ENCODE measurements at places on chromosomes 7 and 10.

GRCh38 chr10:2188371-2188770, 451.0 kb upstream of the ADARB2 start:
- DNase-seq: no peak

DNA sequence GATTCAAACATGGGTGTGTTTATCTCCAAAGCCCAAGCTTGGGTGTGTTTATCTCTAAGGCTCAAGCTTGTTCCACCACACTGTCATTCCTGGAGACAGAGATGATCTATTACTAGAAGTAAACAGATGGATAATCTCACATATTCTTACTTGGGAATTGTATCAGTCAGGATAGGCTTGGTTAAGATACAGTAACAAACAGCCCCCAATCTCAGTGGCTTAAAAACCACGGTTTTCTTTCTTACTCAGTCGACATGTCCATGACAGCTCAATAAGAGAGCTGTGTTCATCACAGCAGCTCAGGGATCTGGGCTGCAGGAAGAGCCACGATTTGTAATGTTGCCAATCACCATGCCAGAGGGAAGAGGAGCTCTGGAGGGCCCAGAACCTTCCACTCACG, 38.5 kb upstream of the LOXL4 start:
- DNase-seq: no peak

GRCh38 chr7:95330204-95330960, 6.0 kb upstream of the PON1 start:
- no peak for DNase-seq

- no peak for DNase-seq
Observed at GRCh38 chr7:107993891-107994291, 9.1 kb downstream of the LAMB1 start.

DNA sequence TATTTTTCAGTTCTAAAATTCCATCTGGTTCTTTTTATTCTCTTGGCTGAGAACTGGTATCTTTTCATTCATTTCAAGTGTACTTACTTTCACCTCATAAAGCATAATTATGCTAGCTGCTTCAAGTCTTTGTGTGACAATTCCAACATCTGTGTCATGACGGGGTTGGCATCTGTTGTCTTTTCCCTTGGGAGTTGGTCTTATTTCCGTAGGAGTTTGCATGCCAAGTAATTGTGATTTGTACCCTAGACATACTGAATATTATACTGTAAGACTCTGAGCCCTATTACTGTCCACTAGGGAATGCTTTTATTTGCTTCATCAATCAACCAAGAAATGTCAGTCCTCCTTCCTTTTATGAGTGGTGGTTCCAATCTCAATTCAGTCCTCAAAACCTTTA, 24.6 kb upstream of the HUS1 start:
- no peak for DNase-seq

DNA sequence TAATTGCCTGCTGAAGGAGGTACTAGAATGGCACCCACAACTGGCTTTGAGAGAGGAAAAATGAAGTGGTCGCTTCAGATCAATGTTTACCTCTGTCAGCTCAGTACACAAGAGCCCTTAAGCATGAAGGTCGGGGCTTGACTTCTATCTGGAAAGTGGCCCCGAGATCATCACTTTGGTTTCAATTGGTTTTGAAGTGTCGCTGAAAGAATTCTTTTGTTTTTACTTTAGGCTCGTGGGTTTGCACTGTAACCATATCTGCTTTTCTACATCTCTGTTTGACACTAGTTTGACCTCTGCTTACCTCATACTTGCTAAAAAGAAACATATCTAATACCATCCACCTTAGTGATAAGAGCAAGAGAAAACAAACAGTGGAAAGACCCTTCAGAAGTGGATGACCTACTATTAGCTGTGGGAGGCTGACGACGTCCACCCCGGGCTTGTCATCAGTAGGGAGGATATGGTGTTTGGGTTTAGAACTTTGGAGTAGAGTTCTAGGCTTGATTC, 361.8 kb downstream of the GATA3 start:
- DNase-seq: no peak

DNA sequence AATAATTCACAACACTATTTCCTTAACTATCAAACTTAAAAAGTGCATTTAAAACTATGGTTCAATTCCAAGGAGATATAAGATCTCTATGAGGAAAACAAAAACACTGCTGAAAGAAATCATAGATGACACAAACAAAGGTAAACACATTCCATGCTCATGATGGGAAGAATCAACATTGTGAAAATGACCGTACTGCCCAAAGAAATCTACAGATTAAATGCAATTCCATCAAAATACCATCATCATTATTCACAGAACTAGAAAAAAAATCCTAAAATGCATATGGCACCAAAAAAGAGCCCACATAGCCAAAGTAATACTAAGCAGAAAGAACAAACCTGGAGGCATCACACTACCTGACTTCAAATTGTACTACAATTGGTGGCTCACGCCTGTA, 159.9 kb upstream of the EEPD1 start:
- no peak for DNase-seq

DNA sequence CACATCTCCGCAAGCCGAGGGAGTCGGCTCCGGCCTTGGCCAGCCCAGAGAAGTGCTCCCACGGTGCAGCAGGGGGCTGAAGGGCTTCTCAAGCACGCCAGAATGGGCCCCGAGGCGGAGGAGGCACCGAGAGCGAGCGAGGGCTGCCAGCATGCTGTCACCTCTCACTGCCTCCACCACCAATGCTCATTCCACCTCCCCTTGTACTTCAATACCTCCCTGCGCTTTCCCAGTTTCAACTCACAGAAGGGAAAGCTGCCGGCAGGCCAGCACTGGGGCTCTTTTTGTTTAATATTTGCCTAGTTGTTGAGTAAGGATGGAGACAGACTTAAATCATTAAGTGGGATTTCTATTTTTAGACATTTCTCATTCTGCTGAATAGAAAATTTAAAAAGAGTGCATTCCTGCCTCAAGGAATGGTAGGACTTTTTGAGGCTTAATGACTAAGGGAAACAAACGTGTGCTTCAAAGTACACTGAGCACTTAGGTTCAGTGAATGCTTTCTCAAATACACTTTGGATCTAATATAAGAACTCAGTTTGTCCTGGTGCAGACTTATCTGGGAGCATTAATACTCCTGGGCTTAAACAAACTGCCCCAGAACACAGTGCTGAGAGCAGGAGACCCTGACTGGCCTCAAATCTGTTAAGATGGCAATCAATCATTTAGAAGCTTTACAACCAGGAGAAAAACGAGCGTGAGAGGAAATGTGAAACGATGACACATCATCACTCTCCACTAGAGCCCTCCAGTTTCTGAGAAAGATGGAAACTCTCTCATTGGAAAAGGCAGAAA, 131.2 kb downstream of the RALA start:
- DNase-seq: no peak

GRCh38 chr7:81515009-81515408, 254.8 kb downstream of the HGF start:
- no peak for DNase-seq

DNA sequence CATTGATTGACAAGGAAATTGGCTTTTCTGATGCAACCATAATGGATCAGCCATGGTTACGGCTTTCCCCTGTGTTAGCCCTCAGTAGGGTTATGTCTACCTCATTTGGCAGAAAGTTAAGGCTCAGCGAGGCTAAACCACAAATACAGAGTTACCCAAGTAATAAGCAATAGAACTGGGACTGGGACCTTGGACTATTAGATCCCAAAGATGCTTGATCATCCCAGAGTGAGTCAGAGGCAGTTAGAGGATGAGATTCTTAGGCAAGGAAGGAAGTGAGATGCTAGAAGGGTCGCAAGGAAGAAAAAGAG, 401.4 kb downstream of the TNS3 start:
- DNase-seq: no peak

DNA sequence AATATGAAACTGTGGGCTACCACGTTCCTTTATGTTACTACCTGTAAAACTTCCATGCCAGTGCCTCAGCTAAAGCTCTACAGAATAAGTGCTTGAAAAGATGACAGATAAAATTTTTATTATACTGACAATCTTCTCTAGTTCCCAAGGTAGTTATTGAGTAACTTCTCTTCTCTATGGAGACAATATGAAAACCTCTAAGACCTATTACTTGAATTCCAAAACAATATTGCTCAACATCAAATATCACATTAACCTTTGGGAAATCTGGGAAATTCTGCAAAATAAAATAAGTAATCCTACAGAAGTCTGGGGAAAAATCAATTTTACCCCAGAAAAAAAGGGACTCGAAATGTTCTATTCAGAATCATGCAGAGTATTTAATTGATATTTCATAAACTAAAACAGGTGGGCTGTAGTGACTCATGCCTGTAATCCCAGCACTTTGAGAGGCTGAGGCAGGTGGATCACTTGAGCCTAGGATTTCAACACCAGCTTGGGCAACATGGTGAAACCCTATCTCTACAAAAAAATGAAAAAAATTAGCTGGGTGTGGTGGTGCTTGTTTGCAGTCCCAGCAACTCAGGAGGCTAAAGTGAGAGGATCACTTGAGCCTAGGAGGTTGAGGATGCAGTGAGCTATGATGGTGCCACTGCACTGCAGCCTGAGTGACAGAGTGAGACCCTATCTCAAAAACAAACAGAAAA, 23.8 kb upstream of the ANK3 start:
- DNase-seq: no peak

- DNase-seq: peak; percentile 63
Observed at GRCh38 chr10:93115661-93116383, 42.1 kb downstream of the CYP26A1 start.

- DNase-seq: no peak
Observed at GRCh38 chr7:101898106-101898505, 80.7 kb downstream of the CUX1 start.

GRCh38 chr7:23349484-23350157, 50.5 kb downstream of the MALSU1 start:
- no peak for DNase-seq

- no peak for DNase-seq
Observed at GRCh38 chr7:22551768-22552513, 52.0 kb upstream of the STEAP1B start.

- DNase-seq: no peak
Observed at GRCh38 chr10:131174651-131175540, 136.6 kb downstream of the TCERG1L start.

GRCh38 chr7:148903504-148903903, 19.4 kb upstream of the EZH2 start:
- DNase-seq: no peak

GRCh38 chr10:47098964-47099363, 187.7 kb downstream of the PTPN20 start:
- no peak for DNase-seq

GRCh38 chr10:27388761-27389399, 115.2 kb upstream of the RAB18 start:
- DNase-seq: no peak

DNA sequence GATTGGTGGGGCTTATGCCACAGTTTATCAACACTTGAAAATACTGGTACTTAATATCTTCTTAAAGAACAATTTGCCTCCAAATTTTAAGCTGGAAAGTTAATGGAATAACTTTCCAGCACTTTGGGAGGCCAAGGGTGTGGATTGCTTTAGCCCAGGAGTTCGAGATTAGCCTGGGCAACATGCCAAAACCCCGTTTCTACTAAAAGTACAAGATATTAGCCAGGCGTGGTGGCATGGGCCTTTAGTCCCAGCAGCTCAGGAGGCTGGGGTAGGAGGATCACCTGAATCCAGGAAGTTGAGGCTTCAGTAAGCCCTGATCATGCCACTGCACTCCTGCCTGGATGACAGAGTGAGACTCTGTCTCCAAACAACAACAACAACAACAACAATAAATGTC, 56.0 kb downstream of the PRF1 start:
- DNase-seq: no peak

DNA sequence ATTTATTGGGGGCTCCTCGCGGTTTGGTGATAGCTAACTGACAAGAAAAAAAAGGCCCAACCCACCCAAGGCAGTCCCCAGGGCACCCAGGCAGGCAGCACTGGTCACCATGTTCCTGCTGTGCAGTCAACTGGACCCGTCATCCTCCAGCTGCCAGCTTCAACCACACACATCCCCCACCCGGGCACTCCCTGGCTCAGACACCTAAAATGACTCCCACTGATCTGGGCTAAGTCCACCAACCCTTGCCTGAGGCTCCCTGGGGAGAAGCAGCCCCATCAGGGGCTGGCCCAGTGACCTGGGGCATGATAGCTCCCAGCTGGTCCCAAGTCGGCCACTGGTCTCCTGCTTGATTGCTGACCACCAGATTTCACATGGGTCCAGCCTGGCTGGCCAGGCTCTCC, 161.8 kb downstream of the NRF1 start:
- no peak for DNase-seq

DNA sequence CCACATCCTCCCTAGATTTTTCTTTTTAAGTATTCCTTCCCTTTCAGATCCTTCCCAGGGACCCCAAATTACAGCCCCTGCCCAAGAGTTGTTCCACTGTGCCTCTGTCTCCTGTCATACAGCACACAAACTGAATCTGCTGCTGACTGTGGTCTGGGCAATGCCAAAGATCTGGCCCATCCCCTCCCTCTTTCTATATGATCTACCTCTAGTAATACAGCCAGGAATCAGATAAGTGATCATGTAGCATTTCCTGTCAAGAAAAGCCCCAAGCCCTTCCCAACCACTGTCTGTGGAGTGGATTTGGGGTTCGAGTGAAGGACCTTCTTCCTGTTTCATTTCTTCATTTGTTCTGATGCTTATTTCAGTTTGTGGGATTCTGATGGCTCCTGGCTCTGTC, 6.7 kb downstream of the STX1A start:
- DNase-seq: no peak

- no peak for DNase-seq
Observed at GRCh38 chr7:156479596-156479995, 161.0 kb upstream of the RNF32 start.

DNA sequence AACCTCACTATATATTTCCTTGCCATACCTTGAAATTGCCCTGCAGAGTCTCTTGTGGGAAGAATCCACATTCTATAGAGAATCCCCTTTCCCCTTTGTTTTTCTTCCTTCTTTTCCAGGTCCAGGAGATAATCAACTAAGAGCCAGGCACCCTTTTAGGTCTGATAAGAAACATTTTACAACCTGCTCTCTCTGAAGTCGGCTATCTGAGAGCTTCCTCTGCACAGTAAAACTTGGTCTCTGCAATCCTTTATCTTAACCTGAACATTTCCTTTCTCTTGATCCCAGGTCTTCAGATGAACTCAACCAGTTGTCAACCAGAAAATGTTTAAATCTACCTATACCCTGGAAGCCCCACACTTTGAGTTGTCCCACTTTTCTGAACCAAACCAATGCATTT, 19.5 kb upstream of the PTER start:
- DNase-seq: no peak

All from stimulated activated CD4-positive, alpha-beta T cell treated with anti-CD3 and anti-CD28 coated beads, Interleukin-1b, Interleukin-23, amount 100 ng/mL, for 1 hour (primary cell).